ENCODE measurements at places on chromosomes 6 and 20.

- DNase-seq = no peak
Measured at GRCh38 chr20:60300374-60300773, 342.2 kb downstream of the CDH26 start.

DNA sequence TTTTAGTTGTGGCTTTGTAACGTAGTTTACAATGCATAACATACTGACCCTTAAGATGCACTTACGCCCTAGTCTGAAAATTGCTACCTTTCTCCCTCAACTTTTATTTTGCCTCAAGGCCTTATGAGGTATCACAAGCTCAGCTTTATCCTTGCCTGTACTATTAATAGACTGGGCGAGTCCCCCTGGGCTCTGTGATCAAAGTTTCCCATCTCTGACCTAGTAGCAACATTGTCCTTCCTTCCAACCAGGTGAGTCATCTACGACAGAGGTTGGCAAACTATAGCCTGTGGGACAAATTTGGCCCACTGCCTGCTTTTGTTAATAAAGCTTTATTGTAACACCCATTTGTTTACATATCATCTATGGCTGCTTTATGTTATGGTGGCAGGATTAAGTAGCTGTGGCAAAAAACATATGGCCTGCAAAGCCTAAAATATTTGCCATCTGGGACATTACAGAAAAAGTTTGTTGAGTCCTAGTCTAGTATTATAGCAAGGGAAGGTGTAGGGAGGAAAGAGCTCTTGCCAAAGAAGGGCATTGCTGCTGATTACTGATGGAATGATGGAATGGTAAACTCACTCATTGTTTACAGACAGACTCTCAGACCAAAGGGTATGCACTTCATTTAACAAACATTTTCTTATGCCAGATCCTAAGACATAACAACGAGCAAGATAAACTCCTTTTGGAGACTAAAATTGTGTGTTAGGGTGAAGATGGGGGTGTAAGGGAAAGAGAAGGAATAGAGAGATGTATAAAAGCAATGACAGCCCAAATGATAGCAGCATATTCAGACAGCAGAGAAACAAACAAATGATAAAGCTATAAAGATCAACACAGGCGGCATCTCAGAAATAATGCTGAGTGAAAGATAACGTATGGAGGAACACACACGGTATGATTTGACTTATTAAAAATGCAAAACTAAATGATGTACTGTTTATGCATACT, 74.2 kb downstream of the SLC22A23 start:
- DNase-seq = no peak

DNA sequence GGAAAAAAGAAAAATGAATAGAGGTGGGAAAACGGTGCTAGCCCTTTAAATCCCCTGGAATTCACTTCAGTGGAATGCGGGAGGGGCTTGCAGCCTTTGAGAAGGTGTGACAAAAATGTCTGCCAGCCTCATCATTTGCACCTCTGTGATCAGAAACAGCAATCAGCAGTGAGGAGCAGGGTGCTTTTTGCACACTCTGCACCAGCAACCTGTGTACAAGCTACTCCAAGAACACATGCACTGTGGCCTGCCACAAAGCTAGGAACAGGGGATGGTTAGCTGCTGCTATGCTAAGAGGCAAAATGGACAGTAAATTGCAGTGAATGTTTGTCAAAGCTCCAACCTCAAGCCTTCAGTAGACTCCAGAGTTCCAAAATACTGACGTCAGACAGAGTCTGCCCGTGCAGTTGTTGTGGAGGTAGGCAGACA, 29.7 kb downstream of the GINS1 start:
- no peak for DNase-seq

- no peak for DNase-seq
Measured at GRCh38 chr20:34084227-34084923, 27.7 kb downstream of the EIF2S2 start.

GRCh38 chr20:24961384-24962181, 12.5 kb downstream of the CST7 start:
- no peak for DNase-seq

DNA sequence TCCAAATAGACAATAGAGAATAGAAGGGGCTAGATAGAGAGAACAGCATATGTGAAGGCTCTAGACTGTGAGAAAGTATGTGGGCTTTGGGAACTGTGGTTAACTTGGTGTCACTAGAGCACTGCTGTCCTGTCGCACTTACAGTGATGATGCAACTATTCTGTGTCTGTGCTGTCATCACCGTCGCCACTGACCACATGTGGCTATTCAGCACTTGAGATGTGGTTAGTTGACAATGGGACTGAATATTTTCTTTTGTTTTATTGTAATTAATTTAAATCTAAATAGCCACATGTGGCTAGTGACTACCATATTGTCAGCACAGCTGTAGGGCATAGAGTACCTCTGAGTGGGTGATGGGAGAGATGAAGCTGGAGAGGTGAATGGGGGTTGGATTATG, 39.0 kb upstream of the IFNGR1 start:
- peak; percentile 64 for DNase-seq

DNA sequence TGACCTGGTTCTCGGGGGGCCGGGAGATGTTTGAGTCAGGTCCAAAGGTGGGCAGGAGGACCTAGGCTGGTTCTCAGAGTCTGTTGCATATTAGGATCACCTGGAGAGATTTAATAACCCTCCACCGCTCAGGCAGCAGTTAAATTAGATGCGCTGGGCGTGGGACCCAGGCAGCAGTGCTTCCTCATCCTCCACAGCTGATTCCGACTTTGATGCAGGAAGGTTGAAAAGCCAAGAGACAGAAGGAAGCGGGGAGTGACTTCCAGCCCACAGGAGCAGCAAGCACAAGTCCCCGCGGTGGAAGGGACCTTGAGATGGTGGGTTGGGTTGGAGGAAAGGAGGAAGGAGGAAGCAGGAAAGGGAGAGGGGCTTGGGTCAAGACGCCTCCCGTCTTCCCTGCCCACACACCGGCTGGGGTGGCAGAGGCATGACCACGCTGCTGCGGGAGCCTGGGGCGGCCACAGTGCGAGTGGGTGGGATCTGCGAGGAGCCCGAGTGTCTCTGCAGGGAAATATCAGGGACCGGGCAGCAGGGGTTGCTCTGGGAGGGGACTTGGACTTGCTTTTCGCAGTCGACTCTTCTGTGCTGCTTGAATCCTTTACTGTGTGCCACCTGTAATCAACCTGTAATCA, 146.0 kb downstream of the PHACTR3 start:
- DNase-seq = no peak

DNA sequence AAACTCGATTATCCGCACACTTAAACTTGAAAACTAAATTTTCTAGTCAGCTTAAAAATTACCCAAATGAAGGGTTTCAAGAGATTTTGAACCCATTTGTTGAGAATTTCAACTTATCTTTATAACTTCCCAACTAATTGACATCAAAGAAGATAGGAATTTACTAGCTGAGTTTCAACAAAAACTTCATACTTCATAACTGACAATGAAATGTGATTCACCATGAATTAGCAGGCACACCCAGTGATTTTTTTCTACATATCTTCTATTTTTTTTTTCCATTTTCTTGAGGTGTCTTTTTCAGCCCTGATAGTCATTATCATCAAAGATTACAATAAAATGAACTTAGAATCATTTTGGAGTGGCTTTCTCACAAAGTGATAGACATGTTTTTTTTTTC, 26.7 kb downstream of the TNFAIP3 start:
- DNase-seq = no peak

GRCh38 chr20:23410916-23411695, 10.2 kb downstream of the NAPB start:
- DNase-seq = no peak

GRCh38 chr6:149965194-149966020, 1.7 kb downstream of the ULBP1 start:
- DNase-seq = peak; percentile 35

GRCh38 chr6:169222126-169222525, 31.5 kb downstream of the THBS2 start:
- no peak for DNase-seq

DNA sequence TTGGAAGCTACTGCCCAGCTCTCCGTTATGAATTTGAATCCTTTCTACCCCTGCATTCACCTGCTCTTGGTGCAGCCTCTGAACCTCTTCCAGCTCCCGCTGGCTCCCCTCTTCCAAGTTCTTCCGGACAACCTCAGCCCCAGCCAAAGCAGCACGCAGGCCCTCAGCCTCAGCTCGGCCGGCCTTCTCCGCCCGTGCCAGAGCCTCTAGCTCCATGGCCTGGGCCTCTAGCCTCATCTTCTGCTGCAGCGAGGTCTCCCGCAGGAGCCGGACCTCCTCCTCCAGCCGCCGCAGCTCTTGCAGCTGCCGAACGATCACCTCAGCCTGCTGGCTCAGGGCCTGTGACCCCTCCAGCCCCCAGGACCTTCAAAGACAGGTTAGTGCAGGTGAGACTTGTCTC, 3.2 kb downstream of the CCHCR1 start:
- DNase-seq = no peak

GRCh38 chr6:134097114-134097707, 44.8 kb upstream of the SLC2A12 start:
- peak; percentile 90 for DNase-seq

- no peak for DNase-seq
Measured at GRCh38 chr6:105628156-105628860, 225.4 kb upstream of the PREP start.

- DNase-seq = no peak
Measured at GRCh38 chr20:43878776-43879175, 35.9 kb upstream of the TOX2 start.

- no peak for DNase-seq
Measured at GRCh38 chr20:4076033-4076432, 60.7 kb upstream of the RNF24 start.

DNA sequence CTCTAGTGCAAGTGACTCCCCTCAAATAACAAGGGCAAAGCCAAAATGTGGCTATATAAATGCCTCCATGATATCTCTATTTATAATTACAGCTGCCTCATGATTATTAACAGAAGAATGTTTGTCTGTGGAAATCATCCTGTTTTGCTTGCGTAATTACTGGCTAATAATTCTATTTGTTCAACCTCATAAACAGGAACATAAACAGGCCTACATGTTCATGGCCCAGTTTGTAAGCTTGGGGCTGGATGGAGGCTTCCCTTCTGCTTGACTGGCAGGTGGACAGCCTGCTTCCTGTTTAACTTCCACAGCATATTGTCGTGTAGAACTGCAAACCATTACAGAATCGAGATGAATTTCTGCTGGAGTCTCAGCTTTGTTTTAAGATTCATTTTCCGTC, 766.0 kb upstream of the MAP3K7 start:
- DNase-seq = no peak

DNA sequence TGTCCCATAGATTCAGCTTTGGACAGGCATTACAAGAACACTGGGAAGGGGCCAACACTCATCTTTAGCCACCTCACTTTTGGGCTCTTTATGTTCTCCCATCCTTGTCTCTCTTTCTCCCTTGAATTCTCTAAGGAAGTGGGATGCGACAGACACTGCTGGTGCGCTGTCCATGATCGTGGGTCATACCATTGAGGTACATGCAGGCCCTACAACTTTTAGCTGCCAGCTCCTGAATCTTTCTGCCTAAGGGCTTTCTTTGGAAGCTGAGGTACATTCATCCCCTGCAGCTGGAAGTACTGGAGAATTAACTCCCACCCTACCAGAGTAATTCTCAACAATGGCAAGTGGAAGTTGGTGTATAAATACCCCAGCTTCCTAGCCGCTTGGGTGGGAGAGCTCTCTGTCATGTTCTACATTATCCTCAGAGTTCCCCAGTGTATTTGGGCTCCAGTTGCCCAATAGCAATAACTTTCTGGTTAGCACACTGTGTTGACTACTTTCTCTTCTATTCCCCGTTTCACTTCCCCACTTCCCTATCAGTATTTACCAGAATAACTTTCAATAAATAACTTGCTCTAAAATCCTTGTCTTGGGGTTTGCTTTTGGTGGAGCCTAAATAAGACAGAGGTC, 309.4 kb upstream of the RNF24 start:
- no peak for DNase-seq

- peak; percentile 36 for DNase-seq
Measured at GRCh38 chr6:7390226-7390878, 744 bp downstream of the RIOK1 start.

DNA sequence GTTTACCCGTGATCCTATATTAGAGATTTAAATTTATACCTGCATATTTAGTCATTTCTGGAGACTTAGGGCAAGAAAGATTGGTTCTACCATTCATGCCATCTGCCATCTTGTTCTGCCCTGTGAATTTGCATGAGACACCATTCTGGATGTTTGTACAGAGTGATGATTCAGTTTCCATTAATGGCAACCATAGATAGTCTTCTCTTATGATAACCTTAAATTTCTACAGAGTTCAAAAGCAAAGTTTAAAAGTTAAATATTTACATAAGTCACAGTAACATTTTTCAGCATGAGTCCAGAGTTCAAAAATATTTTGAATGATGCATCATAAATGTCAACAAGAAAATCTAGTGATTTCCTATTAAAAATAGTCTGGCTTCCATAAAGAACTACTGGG, 23.2 kb downstream of the PLCB1 start:
- DNase-seq = no peak

DNA sequence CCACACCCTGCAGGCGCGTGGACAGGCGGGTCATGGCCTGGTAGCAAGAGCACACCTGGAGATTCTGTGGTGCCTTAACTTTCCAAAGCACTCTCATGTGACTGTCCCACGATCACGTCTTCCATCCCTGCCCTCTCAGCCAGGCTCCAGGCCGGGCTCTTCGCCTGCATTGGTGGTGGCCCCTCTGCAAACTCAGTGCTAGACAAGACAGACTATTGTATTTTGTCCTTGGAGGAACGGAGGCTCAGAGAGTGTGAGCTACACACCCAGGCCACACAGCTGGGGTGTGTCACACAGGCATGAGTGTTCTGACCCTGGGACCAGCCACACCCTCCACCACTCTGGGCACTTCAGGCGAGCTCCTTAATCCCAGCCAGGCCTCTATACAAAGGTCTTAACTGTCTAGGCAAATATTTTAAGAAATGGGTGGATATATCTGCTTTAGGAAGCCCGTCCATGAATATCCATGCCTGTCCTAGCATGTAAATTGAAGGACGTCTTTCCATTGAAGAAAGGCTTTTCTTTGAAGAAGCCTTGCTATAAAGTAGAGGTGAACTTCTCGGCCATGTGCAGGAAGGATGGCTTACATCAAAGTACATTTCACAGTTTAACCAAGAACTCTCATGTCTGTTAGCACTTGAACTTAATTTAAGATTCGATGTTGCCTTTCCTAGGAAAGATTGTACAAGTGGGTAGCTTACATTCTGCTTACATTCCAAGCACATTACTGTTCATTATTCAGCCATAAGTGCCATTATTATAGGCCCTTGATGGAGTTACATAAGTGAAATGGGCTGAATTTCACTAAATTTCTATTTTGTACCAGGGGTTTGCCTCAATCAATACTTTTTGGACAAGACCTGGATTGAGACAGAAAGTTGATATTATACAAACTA, 263.9 kb downstream of the DLL1 start:
- DNase-seq = no peak
